NCI-H187 (cell line): ENCODE measurements at places on chromosomes 5 and 9.

DNA sequence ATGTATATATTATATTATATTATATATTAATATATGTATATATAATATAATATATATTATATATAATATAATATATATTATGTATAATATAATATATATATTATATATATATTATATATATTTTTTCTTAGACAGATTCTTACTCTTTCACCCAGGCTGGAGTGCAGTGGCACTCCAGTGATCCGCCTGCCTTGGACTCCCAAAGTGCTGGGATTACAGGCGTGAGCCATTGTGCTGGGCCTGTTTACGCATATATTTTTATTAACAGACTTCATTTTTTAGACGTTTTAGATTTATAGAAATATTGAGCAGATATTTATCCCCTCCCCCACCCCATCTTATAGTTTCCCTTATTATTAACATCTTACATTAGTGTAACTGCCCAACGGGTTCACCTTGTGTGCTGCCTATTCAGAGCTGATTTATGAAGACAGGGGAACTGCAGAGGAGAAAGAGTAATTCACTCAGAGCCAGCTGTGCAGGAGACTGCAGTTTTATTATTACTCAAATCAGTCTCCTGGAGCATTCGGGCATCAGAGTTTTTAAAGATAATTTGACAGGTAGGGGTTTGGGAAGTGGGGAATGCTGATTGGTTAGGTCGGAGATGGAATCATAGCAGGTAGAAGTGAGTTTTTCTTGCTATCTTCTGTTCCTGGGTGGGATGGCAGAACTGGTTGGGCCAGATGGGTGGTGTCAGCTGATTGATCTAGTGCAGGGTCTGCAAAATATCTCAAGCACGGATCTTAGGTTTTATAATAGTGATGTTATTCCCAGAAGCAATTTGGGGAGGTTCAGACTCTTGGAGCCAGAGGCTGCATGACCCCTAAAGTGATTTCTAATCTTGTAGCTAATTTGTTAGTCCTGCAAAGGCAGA lies 93.4 kb downstream of the UNC13B start:
- DNase-seq, result no peak

- DNase-seq, result no peak
These were observed 85.9 kb downstream of the VAV2 start for GRCh38 chr9:133906218-133906617.

DNA sequence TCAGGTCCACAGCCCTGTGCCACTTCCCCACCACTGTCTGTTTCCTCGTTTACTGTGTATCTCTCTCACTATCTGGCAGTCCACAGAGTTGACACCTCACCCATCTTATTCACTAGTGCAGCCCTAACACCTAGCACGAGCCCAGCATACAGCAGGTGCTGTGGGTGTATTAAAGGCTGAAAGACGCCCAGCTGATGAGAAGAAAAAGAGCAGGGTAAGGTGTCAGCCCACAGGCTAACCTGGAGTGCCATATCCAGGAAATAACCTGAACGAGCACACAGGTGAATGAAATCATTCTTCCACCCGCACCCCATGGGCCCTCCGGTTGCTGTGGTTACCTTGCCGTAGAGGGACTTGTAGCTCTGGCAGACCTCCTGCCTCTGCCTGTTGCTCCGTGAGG lies 18.6 kb downstream of the ANXA6 start:
- DNase-seq, result no peak

- peak; percentile 59 for DNase-seq
These were observed 69.2 kb upstream of the RPS23 start for GRCh38 chr5:82347201-82347865.
